ENCODE measurements at places on chromosomes 16 and 17.
A peak's percentile ranks its signal among the peaks of the same experiment; 100 is the strongest.

DNA sequence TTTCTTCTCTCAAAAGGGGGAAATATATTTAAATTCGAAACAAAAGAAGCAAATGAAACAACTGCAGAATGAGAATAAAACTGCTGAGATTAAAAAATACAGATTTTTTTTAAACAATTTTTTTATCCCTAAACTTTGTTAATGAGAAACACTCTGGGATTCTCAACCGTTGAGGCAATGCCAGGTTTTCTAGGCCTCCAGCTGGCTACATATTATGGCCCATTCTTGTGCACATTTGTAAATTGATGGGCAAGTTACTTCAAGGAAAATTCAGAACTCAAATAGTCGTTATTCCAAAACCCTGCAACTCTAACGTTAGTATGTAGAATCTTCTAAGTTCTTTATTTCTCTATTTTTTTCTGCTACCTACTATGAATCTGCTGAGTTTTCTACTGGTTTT, 239.3 kb upstream of the WSCD1 start:
- no peak for DNase-seq

DNA sequence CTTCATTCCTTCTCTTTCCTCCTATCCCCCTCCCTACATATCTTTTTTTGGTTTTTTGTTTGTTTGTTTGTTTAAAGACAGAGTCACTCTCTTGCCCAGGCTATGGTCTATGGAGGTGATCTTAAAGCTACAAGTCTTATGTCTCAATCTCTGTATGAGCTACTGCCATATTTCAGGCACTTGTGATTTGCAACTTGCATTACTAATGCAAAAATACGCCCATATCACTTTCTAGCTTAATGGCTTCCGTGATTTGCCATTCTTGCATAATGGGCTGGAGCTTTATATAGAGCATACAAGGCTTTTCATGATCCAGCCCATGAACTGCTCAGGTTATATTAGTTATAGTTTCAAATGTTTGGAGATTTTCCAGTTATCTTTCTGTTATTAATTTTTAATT, 7.5 kb downstream of the CFAP97D1 start:
- no peak for DNase-seq

DNA sequence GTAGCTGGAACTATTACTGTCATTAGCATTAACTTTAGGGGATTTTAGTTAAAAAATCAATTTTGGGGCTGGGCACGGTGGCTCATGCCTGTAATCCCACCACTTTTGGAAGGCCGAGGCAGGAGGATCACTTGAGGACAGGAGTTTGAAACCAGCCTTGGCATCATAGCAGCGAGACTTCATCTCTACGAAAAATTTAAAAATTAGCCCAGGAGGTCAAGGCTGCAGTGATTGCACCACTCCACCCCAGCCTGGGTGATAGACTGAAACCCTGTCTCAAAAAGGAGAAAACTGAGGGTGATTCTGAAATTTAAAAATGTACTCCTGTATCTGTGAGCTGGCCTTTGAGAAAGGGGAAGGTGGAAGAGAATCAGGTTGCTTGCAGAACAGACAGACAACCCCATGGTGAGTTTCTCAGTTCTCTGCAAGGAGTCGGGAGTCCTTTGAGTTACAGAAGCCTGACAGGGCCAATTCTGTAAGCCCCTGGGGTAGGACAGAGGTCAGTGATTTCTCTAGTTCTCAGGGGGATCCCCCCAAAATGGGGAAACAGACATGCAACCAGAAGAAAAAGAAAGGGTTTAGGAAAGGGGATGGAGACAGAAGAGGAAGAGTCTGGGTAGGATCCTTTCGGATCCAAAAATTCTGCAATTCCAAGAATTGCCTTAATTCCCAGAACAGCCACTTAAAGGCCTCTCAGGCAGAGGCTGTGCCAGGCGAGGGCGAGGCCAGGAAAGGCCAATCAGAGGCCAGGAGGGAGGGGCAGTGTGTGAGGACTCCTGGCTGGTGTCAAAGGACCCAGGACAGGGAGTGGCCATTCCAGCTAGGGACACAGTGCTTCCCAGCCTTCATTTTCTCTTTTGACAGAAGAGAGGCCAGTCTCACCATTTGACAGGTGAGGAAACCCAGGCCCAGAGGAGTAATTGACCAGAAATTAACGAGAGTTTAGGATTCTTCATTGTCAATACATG, 6.7 kb downstream of the NUPR1 start:
- DNase-seq = peak; percentile 23

GRCh38 chr17:70446446-70446845, 277.1 kb downstream of the KCNJ2 start:
- no peak for DNase-seq

- no peak for DNase-seq
These were observed 17.8 kb downstream of the ACTG1 start for GRCh38 chr17:81494626-81495377.

DNA sequence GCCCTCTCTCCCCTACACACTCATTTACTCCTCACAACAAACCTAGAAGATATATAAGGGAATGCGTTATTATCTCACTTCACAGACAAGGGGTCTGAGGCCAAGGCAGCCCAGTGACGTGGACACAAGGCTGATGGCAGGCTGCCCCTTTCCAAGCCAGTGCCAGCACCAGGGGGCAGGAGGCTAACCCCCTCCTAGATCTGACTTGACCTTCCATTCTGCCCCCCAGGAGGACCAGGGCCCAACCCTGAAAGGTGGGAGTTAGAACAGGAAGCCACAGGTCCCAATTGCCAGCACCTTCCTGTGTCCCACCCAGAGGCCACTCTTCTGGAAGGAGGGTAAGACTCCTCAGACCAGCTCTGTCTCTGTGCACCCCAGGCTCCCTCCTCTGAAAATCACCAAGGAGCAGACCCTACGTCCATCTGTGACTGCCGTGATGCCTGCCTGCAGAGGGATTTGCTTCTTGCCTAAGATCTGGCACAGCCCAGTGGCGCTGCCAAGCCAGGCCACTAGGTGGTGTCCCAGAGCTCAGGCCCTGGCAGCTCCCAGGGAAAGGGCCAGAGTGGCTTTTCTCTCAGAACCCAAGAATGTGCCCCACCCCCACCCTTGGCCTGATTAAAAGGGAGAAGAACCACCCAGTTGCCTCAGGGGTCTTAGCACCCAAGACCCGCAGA, 42.4 kb upstream of the MRPS23 start:
- peak; percentile 93 for DNase-seq

DNA sequence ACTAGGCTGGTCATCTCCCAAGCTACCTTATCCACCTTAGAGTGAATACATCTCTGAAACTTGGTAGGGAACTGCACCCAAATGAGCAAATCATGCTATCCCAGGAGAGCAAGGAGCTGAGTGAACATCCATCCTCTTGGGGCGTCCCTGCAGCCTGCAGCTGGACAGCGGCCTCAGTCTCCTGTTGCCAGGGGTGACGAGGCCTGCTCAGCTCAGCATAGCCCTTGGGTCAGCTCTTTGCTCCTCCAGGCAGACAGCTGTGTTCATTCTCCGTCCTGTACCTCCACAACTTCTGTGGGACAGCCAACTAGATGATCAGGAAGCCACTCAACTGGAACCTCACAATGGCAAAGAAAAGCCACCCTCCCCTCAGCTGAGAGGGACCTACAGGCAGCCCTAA, 111.9 kb downstream of the SOCS1 start:
- no peak for DNase-seq

DNA sequence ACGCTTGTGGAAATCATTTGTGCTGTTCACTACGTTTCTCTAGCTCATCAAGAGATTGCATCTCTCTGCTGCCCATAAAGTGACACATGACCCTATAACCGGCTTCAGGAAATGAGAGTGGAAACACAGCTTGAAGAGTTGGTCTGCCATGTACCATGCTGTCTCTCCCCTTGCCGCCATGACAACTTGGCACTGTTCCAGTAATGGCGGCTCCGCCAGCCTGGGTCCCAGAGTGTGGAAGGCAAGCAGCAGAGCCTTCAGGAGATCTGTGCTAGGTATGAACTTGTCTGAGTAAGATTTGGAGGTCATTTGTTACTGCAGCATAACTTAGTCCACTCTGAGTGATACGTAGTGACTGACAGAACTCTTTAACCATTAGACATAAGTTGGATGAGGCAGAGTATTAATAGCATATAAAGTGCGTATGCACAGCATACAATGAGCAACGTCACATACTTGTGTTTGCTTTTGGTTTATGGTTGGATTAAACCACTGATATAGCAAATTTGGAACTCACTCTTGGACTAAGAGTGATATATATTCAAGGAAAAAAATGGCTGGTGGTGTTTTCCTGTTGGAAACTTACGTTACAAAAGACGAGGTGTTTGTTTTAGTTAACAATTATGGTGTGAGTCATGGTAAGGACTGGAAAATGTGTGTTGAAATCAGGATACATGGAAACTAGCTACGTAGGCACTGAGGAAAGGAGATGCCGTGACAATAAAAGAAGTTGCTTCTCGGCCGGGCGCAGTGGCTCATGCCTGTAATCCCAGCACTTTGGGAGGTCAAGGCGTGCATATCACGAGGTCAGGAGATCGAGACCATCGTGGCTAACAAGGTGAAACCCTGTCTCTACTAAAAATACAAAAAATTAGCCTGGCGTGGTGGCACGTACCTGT, 24.4 kb upstream of the PMP22 start:
- peak; percentile 95 for DNase-seq

GRCh38 chr17:39979893-39980350, 685 bp upstream of the PSMD3 start:
- peak; percentile 74 for DNase-seq

DNA sequence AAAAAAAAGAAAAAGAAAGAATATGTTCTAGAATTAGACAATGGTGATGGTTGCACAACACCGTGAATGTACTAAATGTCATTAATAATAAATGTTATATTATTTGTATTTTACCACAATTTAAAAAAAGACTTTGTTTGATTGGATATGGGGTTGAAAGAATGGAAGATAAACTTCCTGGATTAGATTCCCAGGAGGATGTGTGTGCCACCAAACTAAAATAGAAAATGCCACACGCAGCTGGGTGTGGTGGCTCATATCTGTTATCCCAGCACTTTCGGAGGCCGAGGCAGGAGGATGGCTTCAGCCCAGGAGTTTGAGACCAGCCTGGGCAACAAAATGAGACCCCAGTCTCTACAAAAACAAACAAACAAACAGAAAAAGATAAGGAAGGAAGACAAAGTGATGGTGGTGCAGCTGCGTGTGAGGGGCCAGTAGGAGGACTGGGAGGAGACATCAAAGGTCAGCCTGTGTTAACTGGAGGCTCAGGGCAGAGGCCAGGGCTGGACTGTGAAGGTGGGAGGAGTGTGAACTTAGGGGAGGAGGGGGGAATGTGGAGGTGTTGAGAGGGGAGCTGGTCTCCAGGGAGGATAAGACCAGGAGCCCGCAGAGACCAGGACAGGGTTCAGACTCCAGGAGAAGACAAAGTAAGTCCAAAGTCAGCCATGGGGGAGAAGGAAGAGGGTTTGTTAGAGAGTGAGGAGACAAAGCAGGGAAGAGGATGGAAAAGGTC, 4.1 kb downstream of the PECAM1 start:
- no peak for DNase-seq

GRCh38 chr17:30840771-30841170, 9.0 kb downstream of the ATAD5 start:
- no peak for DNase-seq

- no peak for DNase-seq
These were observed 538.2 kb upstream of the CDH5 start for GRCh38 chr16:65828296-65828695.

All from mesenchymal stem cell (in vitro differentiated cells and primary cell).